ENCODE measurements at places on chromosomes 12 and 14.

DNA sequence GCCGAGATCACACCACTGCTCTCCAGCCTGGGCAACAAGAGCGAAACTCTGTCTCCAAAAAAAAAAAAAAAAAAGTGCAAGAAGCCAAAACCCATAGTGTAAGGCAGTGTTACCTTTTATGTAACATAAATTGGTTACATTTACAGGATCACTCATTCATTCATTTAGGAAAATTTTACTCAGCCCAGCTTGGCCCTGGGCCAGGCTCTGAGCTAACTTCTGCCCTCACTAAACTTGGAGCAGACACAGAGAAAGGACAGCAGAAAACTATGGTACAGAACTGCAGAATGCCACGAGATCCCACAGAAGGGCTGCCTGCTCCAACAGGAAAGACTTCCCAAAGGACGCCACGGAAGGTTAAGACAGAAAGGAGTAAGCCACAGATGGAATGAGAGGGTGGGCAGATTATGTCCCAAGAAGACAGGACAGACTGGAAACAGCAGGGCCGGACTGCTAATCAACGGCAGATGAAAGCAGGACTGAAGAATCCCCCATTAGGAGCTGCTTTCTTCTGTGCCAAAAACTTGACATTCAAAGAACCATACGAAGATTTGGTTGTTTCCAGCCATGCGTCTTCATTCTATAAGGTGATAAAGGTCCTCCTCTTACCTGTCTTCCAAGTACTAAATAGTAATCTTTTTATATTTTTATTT, 18.9 kb downstream of the PPP1R13B start:
- DNase-seq, result no peak

GRCh38 chr14:99216191-99216590, 55.8 kb downstream of the BCL11B start:
- no peak for DNase-seq

- DNase-seq, result no peak
These were observed 1.6 kb downstream of the OR10AD1 start for GRCh38 chr12:48201516-48201915.

GRCh38 chr12:18084080-18084479, 5.9 kb downstream of the RERGL start:
- DNase-seq, result no peak

- no peak for DNase-seq
These were observed 5.0 kb upstream of the RNU7-1 start for GRCh38 chr12:6938353-6939190.
